Right forelimb (tissue), 1 donor: ENCODE measurements at places on chromosomes 1 and 21.

- DNase-seq, result no peak
Measured at GRCh38 chr1:79604490-79605198, 598.1 kb upstream of the ADGRL4 start.

- DNase-seq, result no peak
Measured at GRCh38 chr21:44687671-44688070, 5.7 kb upstream of the KRTAP12-1 start.

GRCh38 chr1:205985330-205986005 lies 17.7 kb downstream of the RAB7B start:
- DNase-seq, result no peak

- no peak for DNase-seq
Measured at GRCh38 chr1:185292237-185292636, 24.8 kb downstream of the IVNS1ABP start.

GRCh38 chr1:24294716-24295371 lies 24.3 kb upstream of the GRHL3 start:
- no peak for DNase-seq

DNA sequence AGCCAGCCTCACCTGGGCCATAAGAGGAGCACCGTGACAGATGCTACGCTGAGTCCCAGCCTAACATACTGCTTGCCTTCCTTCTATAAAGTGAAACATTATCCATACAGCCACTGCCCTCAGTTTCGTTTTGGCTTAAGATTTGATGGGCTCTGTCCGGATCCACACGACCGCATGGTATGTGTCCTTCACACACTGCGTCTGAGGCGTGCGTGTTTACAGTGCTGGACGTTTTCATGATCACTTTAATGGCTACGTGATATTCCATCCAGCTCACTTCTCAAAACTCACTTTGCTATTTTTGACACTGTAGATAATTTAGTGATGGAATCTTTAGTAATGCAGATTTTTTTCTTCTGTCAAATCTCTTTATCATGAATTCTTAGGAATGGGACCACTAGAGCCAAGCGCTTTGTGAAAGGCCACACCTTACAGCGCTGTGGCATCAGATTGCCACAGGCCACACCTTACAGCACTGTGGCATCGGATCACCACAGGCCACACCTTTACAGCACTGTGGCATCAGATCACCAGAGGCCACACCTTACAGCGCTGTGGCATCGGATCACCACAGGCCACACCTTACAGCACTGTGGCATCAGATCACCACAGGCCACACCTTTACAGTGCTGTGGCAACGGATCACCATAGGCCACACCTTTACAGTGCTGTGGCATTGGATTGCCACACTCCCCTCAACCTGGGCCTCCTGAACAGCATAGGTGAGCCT lies 47.1 kb downstream of the PRDM15 start:
- no peak for DNase-seq

GRCh38 chr1:12598974-12599373 lies 19.0 kb downstream of the DHRS3 start:
- no peak for DNase-seq

DNA sequence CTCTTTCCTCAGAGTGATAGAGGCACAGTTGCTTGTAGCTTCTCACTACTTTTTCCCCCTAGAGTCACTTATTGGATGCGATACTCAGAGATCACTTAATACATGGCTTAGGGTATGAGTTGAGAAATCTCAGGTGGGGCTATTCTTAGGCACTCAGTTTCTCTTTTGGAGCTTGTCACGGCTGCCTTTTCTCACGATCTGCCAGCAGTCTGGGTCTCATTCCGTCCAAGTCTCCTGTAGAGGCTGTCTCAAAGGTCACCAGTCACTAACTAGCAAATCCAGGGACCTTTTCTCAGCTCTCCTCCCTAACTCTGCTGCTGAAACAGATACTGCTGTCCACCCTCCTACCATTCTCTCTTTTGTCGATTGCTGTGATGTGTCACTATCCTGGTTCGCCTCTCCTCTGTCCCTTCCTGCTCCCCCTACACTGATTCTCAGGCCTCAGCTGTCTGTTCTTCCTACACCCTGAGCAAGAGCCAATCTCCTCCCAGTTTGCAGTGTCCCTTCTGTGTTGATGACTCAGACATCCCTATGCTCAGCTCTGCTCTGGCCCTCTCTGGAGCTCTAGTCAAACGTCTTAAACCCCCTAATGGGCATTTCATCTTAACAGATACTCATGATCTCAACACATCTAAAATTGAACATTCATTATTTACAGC lies 12.4 kb downstream of the ATP1A2 start:
- DNase-seq, result no peak

GRCh38 chr1:52916241-52916975 lies 5.1 kb downstream of the ECHDC2 start:
- DNase-seq, result no peak

DNA sequence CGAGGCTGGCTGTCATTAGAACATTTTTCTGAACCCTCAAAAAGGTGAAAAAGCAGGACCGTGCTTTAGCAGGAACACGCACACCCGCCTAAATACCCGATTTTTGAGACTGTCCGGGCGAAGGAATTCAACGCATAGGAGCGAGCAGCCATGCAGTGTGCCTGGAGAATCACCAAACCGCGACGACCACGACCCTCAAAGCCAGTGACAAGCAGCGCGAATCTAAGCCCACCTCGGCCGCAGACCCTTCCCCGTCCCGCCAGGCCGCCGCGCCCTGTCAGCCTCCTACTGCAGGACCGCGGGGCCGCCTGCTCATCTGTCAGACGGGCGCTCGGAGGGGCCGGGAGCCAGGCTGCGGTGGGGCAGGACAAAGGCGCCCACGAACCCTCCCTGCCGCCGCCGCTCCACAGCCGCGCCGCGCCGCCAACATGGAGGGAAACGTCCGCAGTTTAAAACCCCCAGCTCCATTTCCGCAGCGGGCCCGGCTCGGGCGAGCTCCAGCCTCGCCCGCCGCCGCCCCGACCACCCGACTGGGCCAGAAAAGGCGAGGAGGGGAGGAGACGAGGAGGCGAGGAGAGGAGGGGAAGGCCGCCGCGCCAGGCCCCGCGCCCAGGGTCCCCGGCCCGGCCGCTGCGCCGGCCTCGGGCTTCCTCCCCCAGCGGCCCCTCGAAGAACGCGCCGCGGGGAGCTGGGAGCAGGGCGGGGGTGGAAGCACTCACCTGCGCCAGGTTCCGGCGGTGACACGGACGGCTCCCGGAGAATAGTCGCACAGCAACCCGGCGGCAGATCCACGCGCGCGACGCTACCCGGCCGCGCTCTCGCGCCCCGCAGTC lies at the start of gene LBR:
LBR (minus strand) TSS at position 804 of the 833 bp plus-strand sequence. CDS start 3,963 bp downstream, outside the sequence.
- peak; percentile 80 for DNase-seq

GRCh38 chr21:41895643-41896493 lies 16.7 kb upstream of the PRDM15 start:
- no peak for DNase-seq

- no peak for DNase-seq
Measured at GRCh38 chr1:55071477-55071876, 32.1 kb downstream of the PCSK9 start.

- no peak for DNase-seq
Measured at GRCh38 chr1:27306892-27307761, 14.8 kb upstream of the TMEM222 start.

DNA sequence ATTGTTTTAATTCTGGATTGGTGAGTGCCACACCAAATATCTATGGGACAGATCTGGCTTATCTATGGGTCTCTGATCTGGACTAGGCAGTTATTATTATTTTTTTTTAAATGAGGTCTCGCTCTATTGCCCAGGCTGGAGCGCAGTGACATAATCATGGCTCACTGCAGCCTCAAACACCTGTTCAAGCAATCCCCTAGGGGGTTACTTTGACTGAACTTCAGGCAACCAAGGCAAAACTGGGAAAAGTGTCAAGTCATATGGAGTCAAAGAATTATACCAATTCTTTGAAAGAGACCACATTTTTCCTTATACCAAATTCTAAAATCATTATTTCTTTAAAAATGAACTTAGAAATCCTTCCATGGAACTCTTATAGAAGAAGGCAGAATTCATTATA lies 129.1 kb upstream of the HOOK1 start:
- no peak for DNase-seq

DNA sequence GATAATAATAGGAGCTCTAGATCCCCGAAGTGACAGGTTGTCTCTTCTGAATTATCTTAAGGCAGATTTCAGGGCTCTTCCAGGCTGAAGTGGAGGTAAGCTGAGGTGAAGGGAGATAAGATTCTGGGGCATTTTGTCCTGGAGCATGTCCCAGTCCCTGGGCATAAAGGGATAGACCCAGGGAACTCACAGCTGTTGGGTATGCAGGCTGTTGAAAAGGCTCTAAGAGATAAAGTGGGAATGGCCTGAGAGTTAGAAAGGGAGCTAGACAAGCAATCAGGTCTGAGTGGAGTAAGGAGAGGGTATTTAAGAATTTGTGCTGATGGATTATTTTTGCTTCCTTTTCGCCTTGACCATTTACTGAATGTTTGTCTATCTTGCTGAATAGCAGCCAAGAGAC lies 123.7 kb downstream of the NOS1AP start:
- DNase-seq, result no peak

GRCh38 chr1:101260556-101261350 lies 23.9 kb downstream of the S1PR1 start:
- no peak for DNase-seq

DNA sequence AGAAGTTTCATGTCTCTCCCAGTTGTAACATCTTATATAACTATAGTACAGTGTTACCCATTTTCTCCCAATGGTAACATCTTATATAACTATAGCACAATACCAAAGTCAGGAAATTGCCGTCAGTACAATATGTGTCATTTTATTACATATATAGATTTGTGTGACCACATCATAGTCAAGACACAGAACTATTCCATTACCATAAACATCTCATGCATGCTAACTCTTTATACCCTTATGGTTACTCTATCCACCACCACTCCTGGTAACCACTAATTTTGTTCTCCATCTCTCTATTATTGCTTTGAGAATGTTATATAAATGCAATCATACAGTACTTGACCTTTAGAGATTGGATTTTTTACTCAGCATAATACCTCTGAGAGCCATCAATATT lies 120.7 kb downstream of the BACH1 start:
- DNase-seq, result no peak
